ENCODE measurements at places on chromosomes 1 and 21.

- DNase-seq, result no peak
Observed at GRCh38 chr1:200778766-200779165, 40.1 kb downstream of the CAMSAP2 start.

GRCh38 chr1:62062087-62062486 is 132.6 kb upstream of the L1TD1 start:
- no peak for DNase-seq

GRCh38 chr1:84780000-84780716 is 89.9 kb upstream of the SSX2IP start:
- DNase-seq, result peak; percentile 9

GRCh38 chr1:40151457-40152079 is 9.6 kb upstream of the RLF start:
- DNase-seq, result no peak

GRCh38 chr1:108841703-108842102 is 15.2 kb downstream of the AKNAD1 start:
- DNase-seq, result no peak

DNA sequence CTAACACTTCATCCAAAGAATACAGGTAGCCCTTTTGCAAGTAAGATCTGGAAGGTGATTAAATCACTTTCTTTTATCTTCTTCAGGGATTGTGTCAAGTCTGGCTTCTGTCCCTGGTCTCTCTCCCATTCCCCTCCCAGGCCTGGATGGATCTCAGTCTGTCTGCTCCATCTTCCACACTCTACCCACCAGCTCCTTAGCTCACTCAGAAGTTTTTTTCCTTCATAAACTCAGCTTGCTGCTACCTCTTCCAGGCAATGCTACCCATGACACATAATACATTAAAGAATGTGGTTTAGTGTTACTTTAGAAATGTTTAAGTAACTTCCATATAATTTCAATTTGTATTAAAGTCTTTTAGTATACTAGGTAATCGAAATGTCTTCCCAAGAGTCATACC is 133.1 kb downstream of the AKT3 start:
- no peak for DNase-seq

GRCh38 chr1:32208891-32209328 is at the start of gene DCDC2B:
Gene DCDC2B (plus strand): TSS chr1:32209089. CDS start chr1:32209094, 5 bp downstream.
- DNase-seq, result peak; percentile 27

GRCh38 chr1:211349741-211350140 is 23.1 kb downstream of the TRAF5 start:
- DNase-seq, result no peak

- DNase-seq, result no peak
Observed at GRCh38 chr21:35386491-35387079, 337.5 kb upstream of the RUNX1 start.

GRCh38 chr1:167210966-167211674 is 9.6 kb upstream of the POU2F1 start:
- no peak for DNase-seq

DNA sequence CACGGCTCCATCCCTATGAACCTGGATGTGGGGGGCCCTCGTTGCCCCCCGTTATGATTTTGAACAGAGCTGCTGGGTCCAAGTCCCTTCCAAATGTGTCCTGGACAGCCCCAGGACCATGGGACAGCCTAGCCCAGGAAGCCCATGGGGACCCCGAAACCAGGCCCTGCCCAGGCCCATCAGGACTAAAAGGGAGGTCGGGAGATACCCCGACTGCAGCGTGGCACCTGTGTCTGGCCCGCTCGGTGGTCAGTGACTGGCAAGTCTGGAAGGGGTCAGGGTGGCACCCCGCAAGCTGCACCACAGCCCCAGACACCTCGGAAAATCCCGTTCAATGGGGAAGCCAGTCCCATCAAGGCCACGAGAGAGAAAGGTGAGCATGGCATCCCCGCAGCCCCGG is 10.4 kb upstream of the SRARP start:
- DNase-seq, result no peak

- no peak for DNase-seq
Observed at GRCh38 chr1:222923506-222923905, 108.7 kb downstream of the DISP1 start.

- DNase-seq, result no peak
Observed at GRCh38 chr1:10851024-10852013, 54.9 kb upstream of the CASZ1 start.

DNA sequence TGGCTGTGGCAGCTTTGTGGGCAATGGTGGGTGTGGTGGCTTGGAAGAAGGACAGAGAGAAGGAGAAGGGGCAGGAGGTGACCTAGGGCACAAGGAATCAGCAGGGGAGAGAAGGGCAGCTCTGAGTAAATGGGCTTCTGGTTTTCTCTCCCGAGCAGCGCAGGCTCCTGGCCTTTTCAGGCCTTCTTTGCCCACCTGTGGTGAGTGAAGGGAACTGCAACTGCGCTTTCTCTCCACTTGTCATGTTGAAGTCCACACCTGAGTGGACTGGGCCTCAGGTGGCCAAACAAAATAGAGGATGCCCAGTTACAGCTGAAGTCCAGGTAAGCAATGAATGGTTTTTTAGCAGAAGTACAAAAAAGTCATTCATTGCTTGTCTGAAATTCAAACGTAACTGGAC is 29.4 kb upstream of the KCNA10 start:
- DNase-seq, result no peak

DNA sequence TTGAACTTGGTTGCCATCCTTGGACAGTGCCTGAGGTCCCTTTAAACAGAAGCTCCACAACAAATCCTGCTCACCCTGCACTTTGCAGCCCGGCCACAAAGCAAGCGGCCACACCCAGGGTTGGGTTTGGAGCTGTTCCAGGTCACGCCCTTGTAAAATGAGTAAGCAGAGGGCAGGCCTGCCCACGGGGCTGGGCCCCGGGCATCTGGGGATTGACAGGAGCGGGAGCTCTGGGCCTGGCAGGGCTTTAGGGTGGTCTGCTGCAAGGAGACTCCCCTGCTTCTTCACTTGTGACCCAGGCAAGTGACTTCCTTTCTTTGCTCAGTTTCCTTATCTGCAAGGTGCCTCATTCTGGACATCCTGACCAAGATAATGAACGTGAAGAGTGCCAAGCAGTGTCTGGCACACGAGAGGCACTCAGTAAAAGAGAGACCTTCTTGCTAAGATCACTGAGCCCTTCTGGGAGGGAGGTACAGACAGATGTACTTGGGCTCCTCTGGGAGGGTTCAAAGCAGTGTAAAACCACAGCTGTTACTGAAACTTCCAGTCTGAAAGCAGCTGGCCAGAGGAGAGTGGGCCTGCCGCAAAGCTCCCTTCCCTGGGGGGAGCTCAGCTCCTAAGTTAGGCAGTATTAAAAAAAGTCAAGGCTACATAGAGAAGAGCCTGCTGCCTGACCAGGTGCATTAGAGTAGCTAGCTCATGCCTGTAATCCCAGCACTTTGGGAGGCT is 2.6 kb downstream of the E2F2 start:
- DNase-seq, result peak; percentile 88

DNA sequence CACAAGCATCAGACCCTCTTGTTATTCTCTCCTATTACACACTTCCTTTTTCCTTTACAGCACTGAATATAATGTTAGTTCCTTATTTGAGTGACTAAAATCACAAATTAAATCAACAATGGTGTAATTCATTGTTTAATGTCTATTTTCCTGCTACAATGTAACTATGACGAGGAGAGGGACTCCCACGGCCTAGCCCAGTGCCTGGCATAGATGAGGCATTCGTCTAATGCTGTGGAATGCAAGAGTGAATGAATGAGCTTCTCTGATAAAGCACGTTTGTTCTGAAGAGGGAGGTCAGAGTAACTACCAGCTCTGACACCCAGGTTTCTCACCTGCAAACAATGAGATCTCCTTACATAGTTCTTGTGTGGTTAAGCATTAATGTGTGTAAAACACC is 479.4 kb downstream of the OMA1 start:
- DNase-seq, result no peak

DNA sequence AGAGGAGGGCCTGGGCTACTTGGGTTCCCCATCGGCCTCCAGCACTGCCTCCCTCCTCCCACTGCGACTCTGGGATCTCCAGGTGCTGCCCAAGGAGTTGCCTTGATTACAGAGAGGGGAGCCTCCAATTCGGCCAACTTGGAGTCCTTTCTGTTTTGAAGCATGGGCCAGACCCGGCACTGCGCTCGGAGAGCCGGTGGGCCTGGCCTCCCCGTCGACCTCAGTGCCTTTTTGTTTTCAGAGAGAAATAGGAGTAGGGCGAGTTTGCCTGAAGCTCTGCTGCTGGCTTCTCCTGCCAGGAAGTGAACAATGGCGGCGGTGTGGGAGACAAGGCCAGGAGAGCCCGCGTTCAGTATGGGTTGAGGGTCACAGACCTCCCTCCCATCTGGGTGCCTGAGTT is 24.4 kb downstream of the EIF2D start:
- DNase-seq, result no peak

DNA sequence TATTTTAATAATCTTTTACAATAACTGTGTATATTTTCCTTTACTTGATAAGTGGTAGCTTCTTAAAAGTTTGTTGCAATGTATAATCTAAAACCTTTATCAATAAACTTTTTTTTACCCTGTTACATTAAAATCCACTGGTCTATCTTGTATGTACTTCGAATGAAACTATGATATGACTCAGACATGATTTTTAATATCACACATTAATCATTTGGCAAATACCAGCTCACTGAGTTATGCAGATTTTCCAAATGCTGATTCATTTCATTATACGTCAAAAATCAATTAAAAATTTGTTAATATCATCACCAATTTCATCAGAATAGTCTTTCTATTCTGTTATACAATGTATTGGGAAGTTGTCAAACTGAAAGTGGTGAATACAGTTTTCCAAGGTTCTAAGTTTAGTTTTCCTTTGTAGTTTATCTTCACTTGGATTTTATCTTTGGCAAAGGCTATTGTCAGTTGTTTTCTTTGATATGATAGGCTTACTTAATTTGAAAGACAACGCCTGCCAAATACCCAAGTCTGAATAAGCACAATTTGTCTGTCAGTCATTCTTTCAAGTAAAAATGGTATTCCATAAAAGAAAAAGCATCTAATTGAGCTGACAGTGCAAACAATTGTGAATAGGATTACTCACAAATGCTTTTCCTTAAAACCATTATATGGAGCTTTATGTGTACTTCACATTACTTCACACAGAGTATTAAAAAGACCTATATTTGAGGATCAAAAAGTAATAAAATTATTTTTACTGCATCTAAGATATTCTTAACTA is 127.0 kb downstream of the NME7 start:
- no peak for DNase-seq

GRCh38 chr1:228043281-228043848 is 36.6 kb downstream of the WNT3A start:
- DNase-seq, result no peak

GRCh38 chr1:34460193-34460592 is 283.5 kb downstream of the C1orf94 start:
- peak; percentile 31 for DNase-seq

DNA sequence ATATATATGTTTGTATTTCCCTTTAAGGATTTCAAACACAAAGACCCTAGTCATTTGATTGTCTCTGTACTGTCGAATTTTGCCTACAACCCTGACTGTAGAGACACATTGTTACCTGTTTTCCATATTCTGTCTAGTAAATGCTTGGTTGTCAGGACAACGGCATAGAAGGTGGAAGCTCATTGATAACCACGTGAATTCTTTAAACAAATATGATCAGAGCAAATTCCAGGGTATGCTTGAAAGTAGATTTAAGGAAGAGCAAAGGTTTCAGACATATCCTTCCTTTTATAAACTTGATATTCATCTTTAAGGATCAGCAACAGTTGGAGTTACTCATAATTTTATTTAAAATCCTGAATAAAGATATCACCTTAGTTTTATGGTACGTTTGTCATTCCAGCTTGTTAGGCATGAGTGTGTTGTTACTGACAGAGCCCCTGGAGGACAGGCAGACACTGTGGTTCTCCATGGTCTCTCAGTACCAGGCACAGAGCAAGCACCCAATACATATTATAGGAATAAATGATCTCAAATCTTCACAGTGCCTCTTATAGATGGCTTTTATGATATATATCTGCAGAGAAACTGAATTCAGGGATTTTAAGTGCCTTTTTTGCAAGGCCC is 203.2 kb downstream of the FGGY start:
- DNase-seq, result no peak

GRCh38 chr1:62250126-62250726 is 55.6 kb downstream of the L1TD1 start:
- no peak for DNase-seq

- peak; percentile 68 for DNase-seq
Observed at GRCh38 chr1:3775490-3776230, 3.1 kb downstream of the SMIM1 start.

GRCh38 chr1:56331207-56331891 is 248.0 kb downstream of the PLPP3 start:
- DNase-seq, result no peak

- DNase-seq, result no peak
Observed at GRCh38 chr1:55552636-55553035, 337.5 kb upstream of the USP24 start.

DNA sequence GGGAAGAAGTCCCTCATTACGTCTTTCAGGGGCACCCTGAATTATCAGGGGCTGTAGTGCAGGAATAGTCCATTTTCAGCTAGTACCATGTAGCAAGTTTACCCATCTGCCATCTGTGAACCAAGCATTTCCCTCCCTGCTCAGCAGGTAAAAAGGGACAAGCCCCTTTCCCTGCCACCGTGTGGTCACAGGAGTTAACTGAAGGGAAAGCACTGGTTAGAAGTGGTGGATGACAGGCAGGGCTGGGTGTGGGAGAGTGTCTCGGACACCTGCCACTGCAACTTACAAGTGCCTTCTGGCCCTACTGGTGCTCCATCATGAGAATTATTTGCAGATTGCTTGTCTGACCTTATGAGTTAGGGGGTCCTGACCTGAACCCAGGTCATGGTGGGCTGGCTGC is 32.0 kb upstream of the IGSF5 start:
- DNase-seq, result no peak

GRCh38 chr1:195195423-195196057 is 1412.7 kb downstream of the KCNT2 start:
- no peak for DNase-seq

DNA sequence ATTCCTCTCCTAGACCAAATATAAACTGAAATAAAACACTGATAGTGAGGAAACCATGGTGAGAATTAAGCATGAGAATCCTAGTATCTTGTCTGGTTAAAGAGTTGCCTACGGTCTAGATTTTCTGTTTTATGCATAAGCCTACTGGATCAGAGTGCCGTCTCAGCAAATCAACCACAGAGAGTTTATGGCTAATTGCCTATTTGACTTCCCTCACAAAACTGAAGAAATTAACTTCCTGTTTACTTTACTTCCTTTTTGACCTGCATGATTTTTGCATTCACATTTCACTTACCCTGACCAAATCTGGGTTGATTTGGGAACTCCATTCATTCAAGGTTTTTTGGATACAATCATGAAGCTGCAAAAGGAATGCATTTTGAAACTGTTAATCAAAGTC is 5.0 kb downstream of the GCLM start:
- DNase-seq, result no peak

- no peak for DNase-seq
Observed at GRCh38 chr1:207807690-207808321, 56.0 kb downstream of the CD46 start.

GRCh38 chr1:238681021-238681420 is 705.3 kb upstream of the CHRM3 start:
- DNase-seq, result no peak

- DNase-seq, result no peak
Observed at GRCh38 chr1:60262701-60263100, 189.1 kb upstream of the C1orf87 start.
